ENCODE measurements at places on chromosomes 12 and 14.
A peak's percentile ranks its signal among the peaks of the same experiment; 100 is the strongest.

- DNase-seq: no peak
Observed at GRCh38 chr12:13745111-13745860, 236.1 kb downstream of the GRIN2B start.

GRCh38 chr14:61531465-61532122, 163.7 kb upstream of the HIF1A start:
- DNase-seq: no peak

GRCh38 chr12:116172224-116172849, 105.2 kb downstream of the MED13L start:
- DNase-seq: peak; percentile 74

DNA sequence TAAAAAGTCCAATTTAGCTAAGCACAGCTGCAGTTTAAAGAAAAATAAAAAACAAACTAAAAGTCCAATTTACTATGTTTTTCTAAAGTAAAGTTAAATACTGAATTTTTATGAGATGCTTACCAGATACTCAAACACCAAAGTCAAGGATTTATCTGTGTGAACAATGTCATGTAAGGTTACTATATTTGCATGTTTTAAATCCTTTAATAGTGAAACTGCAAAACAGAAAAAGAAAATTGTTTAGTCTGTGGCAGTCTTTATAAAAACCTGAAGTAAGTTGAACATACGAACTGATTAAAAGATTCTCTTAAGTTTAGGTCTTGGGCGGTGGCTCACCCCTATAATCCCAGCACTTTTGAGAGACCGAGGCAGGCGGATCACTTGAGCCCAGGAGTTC, 102.7 kb downstream of the CDK17 start:
- no peak for DNase-seq

GRCh38 chr12:41514907-41515306, 326.8 kb downstream of the PDZRN4 start:
- peak; percentile 64 for DNase-seq

DNA sequence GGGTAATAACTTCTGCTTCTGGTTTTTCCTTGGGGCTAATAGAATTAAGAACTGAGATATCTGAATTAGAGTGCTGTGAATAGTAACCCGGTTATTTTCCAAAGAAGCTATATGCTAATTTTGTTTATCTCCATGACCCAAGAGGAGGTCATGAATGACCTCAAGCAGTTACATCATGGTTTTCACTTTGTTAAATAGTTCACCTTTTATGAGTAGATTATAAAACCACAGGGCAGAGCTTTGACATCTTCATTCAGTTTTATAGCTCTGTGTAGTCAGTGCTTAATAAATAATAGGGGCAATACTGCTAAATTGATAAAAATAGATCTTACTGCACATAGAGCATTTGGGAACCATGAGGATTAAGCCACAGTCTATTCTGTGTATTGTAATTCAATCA, 462.2 kb downstream of the LRIG3 start:
- DNase-seq: no peak

DNA sequence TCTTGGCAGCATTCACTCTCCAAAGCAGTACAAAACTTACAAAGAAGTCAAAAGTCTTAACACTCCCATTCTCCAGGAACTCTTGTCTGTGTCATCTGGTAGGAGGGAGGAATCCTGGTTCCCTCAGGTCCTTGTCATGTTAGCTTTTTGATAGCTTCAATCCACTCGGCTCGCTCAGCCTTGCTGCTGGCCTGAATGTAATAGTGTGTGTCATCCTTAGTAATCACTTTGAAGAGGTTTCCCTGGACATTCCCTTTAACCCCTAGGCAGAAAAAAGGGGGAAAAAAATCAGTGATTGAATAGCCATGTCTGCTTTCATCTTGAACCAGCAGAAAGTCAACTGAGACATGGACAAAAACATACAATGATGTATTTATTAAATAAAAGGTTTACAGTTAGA, 24.8 kb downstream of the PLEK2 start:
- no peak for DNase-seq

GRCh38 chr12:67263471-67263870, 5.7 kb upstream of the CAND1 start:
- DNase-seq: no peak

GRCh38 chr12:27577688-27578087, 53.7 kb downstream of the PPFIBP1 start:
- no peak for DNase-seq

DNA sequence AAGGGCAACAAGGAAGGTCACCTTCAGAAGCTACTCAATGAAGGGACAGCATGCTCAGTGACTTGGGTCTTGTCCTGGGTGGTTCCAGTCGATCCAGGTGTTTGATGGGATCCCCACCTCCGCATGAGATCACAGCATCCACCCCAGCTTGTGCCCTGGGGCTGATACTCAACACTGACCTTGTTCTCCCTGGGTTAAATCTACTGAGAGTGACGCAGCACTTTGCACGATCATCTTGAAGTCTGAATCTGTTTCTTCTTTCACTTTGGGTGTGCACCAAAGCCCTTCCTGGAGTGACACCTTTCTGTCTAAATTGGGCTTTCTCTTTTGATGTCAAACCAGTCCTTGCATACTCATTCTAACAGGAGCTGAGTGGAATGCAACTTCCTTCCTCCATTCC, 13.8 kb downstream of the NOS1 start:
- no peak for DNase-seq

DNA sequence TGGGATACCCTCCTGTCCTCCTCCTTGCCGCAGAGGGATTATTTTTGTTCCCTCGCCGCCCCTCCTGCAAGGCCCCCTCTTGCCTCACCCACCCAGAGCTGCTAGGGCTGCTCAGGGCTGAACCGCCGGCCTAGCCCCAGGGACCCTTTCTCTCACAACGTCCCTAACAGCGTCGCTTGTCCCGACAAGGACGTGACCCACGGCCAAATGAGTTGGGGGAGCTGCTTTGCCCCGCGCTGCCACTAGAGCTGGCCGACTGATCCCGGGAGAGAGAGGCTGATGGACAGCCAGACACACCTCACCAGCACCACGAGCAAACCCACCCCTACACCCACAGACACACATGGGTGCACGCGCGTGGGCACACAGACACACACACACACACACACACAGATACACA, 154.6 kb upstream of the ALG10B start:
- DNase-seq: no peak

DNA sequence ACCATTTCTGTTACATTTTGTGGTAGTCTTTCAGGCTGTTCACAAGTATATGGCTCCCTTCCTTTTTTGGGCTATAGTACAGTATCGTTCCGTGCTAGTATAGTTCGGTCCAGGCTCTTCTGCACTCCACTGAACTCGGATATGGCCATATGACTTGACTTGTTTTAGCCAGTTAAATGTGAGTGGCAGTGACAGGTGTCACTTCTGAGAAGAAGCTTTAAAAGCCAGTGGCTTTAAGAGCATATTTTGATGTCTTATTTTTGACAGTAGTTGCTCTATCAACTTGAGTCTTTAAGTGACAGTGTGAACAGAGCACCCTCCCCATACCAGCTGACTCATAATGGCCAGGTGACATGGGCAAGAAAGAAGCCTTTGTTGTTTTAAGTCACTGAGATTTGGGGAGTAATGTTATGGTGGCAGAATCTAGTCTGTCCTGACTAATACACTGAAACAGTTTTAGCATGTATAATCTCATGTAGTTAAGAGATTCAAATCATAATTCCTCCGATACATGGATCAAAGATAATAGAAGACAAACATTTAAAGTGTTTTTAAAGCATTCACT, 64.6 kb downstream of the ANO4 start:
- no peak for DNase-seq

GRCh38 chr12:125382926-125383325, 317.7 kb downstream of the AACS start:
- no peak for DNase-seq

DNA sequence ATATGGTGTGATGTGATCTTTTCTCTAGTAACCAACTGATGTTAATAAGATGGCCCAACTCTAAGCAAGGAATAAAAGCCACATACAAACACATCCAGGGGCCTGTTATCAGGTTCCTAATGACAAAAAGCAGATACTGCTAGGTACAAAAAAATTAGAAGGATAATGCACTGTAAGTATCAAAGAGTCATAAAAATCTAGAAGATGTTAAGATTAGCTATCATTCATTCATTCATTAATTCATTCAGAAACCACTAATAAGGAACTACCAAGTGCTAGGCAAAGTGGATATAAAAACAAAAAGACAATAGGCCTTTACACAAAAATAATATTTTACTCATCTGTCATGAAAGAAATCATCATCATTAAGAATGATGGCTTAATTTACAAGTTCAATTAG, 21.6 kb downstream of the ATF7 start:
- DNase-seq: no peak

- DNase-seq: no peak
Observed at GRCh38 chr12:6360578-6361490, 14.5 kb downstream of the SCNN1A start.

GRCh38 chr12:109681986-109682707, 31.5 kb upstream of the FAM222A start:
- no peak for DNase-seq

DNA sequence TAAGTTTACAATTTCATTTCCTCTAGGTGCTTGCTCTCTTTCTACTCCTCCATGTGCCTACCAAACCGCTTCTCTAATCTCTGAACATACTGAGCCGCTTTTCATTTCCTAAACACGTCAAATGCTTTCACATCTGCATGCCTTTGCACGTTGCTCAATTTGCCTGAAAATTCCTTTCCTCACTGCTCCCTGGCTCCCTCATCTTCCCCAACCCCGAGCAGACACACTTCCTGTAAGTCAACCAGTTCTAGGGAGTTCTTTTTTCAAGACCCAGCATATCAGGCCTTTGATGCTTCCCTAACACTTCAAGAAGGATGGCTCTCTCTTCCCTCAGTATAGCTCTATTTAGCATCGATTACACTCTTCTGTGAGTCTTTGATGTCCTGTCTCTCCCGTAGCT, 50.3 kb downstream of the LMO3 start:
- DNase-seq: no peak

DNA sequence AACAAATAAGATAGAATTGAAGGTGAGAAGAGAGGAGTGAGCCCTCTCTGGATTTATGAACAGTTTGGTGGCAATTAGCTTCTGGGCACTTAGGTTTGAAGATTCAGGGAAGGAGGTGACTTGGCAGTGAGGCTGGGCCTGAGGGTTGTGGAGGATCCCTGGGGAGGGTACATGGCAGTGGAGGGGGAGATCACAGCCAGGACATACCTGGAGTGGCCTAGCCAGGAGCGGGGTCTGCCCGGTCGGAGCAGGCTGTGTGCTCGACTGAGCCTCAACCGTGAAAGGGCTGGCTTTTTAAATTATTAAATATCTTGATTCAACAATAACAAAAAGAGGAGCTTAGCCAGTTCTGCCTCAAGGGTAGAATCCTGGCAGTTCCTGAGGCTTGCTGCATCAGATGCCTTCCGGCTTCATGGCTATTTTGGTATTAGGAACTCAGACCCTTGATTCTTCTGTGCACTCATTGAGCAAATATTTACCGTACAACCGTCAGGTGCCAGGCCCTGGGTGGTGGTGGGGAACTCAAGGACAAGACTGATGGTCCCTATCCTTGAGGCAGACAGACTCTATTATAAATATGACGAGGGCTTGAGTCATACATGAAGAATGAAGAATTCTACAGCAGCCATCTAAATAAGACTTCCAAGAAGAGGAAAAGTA, 73.4 kb downstream of the SPTB start:
- DNase-seq: no peak

- no peak for DNase-seq
Observed at GRCh38 chr12:19822476-19822875, 383.2 kb downstream of the AEBP2 start.

DNA sequence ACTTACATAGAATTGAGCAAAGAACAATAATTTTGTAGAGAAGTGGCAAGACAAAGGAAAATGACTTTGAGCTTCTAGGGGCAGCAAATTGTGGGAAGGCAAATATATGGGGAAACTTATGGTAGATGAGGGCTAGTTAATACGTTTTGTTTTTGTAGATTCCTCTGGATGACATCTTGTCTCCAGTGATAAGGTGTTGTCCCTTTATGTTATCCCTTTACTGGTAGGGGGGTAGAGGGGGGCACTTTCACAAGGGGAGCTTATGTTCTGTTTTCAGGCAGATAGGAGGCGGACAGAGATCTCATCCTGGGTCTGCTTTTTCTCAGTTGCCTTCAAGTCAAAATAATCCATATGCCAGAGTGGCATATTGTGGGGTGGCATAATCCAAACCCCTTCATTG, 106.5 kb upstream of the AMIGO2 start:
- no peak for DNase-seq

GRCh38 chr14:72201645-72202044, 269.4 kb downstream of the RGS6 start:
- no peak for DNase-seq

- peak; percentile 49 for DNase-seq
Observed at GRCh38 chr14:82689948-82690347, 1156.3 kb upstream of the SEL1L start.

DNA sequence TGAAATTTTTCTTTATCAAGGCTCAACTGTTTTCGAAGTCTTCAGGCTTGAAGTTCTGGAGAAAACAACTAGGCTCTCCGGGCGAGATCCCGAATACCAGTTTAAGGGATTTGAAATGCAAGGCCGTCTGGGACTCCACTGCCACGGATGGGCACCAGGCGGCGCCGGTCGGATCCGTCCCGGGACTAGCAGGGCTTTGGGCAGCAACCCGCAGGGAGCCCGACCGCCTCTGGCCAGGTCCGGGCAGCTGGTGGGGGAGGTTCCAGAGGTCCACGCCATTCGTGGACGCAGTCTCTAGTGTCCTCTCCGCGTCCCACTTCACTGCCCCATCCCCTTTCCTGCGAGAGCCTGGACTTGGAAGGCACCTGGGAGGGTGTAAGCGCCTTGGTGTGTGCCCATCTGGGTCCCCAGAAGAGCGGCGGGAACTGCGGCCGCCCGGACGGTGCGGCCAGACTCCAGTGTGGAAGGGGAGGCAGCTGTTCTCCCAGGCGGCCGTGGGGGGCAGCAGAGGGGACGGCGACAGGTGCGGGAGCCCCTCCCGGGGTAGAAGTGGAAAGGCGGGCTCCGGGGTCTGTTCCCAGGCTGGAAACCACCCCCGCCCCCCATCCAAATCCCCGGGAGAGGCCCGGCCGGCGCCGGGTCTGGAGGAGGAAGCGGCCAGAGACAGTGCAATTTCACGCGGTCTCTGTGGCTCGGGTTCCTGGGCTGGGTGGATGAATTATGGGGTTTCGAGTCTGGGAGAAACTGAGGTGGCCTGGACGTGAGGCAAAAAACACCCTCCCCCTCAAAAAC, 838 bp upstream of the ERBB3 start:
- DNase-seq: peak; percentile 92

- no peak for DNase-seq
Observed at GRCh38 chr14:59090572-59090971, 97.9 kb upstream of the DAAM1 start.

DNA sequence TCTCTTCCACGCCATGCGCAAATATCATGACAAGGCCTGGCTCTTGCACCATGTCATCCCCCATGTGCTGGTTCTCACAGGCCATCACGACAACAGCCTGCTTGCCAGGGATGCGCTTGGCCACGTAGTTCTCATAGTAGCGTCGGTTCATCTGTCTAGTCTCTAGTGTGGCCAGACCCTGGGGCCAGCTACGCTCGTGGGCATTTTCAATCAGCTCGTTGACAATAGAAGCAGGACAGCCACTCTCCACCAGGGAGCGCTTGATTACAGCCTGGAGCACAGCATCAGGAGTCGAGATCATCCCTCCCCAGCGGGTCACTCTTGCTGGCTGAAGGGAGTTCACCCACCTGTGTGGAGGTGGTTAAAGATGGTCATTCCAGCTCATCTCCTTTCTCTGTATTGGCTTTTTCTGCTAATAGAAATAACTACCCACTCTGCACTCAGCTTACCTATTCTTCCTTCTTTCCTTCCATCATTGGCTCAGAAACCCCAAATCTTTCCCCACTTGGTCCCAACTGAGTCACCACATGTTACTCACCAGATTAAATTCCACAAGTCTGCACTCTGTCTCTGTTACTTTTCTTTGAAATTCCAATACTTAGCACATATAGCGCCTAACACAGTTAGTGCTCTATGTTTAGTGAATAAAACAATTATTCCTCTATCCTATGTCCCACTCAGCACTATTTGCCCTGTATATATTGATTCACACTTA, 15.1 kb downstream of the RNF41 start:
- peak; percentile 48 for DNase-seq
